GOT3 (cell line): ENCODE measurements at places on chromosomes 6 and 20.

DNA sequence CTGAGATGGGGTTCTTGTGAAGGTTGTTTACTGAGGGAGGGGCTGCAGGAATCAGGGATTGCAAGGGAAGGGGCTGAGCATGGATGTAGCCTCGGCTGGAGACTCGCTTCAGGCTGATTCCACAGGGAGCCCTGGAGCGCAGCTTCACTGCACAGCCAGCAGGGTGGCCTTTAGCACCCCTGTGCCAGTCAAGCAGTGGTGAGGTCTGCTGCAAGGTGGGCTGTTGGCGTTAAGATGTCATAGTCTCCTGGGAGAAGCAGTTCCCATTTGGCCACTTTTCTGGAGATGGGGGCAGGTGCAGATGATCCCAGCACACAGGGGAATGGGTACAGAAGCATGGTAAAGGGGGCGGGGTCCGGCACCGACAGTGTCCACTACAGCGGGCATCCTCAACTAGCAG lies 126.3 kb downstream of the TOX2 start:
- no peak for DNase-seq

DNA sequence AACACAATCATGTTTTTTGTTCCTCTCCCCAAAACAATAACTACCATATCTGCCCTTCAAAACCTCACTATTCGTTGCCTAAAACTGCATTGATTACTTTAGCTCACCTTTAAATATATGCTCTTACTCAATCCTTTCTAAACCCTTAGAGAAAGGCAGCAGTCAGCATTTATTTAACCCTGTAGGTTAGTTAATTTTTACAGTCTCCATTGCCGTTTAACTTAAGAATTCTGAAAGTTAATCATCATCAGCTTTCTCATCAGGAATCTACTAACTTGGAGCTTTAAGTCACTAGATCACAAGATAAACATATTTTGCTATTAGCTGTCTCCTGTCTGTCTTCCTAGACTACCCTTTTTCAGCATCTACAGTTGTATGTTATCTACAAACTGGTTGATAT lies 991.9 kb downstream of the EPHA7 start:
- DNase-seq, result no peak

- no peak for DNase-seq
These were observed 141.3 kb upstream of the PMEPA1 start for GRCh38 chr20:57851025-57851682.

DNA sequence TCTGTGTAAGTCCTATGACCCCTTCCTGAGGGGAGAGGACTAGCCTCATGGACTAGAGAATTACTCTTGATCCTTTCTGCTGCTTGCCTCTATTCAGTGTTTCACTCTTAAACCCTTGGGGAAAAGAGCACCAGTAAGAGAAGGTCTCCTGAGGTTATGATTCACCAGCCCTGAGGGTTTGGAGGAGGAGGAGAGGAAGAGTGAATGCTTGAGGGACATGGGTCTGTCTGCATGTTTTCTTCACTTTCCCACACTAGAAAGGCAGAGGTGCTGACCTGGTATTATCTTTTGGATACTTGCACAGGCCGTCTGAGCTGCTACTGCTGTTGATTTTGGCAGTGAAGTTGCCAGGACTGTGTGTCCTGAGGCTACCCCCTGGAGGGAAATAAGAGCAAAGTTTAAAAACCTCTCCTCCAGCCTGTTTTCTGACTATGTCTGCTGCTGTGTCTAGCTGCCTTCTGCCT lies 78.3 kb downstream of the CD109 start:
- DNase-seq, result peak; percentile 10

GRCh38 chr6:24908650-24909035 lies 27.1 kb downstream of the RIPOR2 start:
- DNase-seq, result no peak

DNA sequence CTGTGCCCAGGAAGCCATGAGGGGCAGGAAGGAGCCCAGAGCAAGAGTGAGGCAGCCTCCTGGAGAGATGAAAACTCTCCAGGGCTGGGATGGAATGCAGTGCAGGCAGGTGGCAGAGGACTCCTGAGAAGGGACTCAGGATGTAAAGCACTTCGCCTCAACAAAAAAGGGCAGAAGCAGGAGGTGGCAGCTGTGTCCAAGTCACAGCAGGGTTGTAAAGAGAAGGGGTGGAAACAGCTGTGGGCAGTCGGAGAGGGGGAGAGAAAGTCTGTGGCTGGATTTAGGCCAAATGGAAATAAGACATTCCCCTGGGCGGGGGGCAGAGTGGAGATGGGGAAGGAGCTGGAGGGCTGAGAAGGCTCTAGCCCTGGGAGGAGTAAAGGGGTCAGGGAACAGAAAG lies 34.9 kb downstream of the CYP21A2 start:
- DNase-seq, result no peak

GRCh38 chr6:27275025-27275956 lies 27.8 kb downstream of the PRSS16 start:
- no peak for DNase-seq

- no peak for DNase-seq
These were observed 184.2 kb upstream of the SPTLC3 start for GRCh38 chr20:12824328-12825225.

DNA sequence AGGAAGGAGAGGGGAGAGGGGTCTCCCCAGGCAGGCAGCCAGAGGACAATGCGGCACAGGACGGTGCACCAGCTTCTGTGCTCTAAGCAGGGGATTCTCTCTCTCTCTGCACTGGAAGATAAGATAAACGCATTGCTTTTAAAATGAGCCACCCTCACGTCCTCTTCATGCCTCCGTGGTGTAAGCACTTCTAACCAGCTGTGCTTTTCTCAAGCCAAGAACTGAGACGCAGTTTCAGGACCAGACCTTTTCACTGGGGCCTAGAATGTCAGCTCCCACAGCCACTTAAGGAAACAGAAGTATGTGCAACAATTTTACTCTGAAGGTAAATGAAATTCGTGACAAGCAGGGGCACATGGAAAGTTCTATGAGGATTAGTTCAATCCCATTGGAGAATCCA lies 82.4 kb downstream of the PSMB1 start:
- DNase-seq, result no peak

DNA sequence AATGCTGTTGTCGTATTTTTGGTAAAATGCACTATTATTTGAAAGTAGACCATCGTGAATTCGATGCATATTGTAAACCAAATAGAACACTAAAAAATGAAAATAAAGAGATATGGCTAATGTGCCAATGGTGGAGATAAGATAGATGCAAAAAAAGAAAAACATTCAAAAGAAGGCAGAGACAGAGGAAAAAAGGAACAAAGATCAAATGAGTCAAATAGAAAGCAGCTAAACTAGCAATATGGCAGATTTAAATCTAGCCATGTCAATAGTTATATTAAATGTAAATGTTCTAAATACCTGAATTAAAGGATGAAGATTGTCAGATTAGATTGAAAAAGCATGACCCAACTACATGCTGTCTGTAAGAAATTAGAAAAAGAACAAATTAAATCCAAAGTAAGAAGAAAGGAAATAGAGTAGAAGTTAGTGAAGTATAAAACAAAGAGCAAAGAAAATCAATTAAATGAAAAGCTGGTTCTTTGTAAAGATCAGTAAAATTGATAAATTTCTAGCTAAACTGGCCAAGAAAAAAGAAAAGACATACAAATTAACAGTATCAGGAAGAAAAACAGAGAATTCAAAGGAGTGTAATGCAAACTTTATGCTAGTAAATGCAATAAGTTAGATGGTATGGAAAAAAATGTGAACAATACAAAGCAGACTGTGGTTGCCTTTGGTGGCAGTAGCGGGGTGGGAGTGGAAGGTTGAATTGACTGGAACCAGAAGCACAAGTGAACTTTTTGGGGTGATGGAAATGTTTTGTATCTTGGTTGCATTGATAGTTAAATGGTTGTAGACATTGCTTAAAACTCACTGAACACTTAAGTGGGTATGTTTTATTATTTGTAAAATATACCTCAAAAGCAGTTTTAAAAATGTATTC lies 44.8 kb downstream of the PTPN1 start:
- DNase-seq, result no peak

- no peak for DNase-seq
These were observed 30.6 kb upstream of the PHACTR2 start for GRCh38 chr6:143647191-143647590.

DNA sequence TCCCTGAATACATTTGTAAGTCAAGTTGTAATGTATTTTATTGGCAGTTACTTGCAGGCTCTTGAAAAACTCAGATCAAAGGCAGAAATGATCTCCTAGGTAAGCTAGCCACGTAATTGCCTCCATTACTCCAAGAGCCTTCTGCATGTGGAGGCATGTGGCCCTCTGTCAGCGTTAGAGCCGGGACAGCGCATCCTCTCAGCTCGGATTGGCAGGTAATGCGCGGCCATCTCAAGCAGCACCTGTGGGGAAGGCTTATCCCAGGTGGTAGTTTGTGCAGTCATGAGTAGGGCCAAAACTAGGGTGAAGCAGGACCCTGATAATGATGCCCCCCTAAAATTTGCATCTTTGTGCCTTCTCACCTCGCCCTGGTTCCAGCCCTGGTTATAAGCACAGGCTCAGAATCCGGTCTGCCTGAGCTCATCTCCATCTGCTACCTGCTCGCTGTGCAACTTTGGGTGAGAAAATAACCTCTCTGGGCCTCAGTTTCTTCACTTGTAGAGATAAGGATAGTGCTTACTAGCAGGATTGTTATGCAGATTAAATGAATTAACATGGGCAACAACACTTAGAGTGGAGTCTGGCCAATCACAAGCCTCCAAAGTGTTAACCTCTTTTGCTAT lies 157.5 kb upstream of the PMEPA1 start:
- DNase-seq, result no peak

- DNase-seq, result no peak
These were observed 42.9 kb downstream of the POU3F2 start for GRCh38 chr6:98877250-98877649.
